ENCODE measurements at places on chromosomes 3 and 15.

- DNase-seq: no peak
Observed at GRCh38 chr3:17166369-17166768, 281.6 kb downstream of the PLCL2 start.

GRCh38 chr3:42764115-42764514 is 8.9 kb downstream of the CCDC13 start:
- DNase-seq: no peak

- DNase-seq: no peak
Observed at GRCh38 chr3:185517387-185518130, 18.7 kb upstream of the TMEM41A start.

DNA sequence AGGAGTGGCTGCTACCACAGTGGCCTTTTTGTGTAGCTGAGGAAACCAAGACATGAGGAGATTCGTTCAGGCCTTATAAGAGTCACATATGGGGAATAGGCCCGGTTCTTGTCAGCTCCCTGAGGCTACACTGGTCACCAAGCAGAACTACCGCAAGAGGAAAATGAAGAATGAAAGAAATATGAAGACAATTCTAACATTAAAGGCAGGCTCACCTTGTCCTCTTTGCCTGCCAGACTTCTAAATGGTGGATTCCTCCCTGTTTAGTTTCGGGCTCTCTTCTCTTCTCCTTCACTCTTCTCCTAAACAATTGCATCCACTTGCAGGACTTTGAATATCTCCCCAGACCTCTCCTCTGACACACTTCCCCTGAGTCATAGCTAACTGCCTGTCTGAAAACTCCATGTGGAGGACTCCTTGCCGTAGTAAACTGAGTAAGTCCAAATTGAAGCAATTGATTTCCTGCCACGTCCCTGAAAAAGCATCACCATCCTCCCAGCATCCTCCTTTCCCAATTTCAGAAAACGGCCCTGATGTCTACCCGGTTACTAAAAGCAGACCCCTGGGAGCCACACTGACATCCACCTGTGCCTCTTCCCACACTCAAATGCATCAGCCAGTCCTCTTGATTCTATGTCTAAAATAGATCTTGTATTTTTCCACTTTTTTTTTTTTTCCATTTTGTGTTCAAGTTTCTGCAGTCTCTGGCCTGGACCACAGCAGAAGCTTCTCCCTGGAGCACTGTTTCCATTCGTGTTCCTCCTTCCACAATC is 30.3 kb upstream of the VEPH1 start:
- peak; percentile 67 for DNase-seq

GRCh38 chr15:80480909-80481308 is 76.7 kb downstream of the ARNT2 start:
- peak; percentile 87 for DNase-seq

- DNase-seq: no peak
Observed at GRCh38 chr15:65072027-65072426, 4.2 kb upstream of the RASL12 start.

DNA sequence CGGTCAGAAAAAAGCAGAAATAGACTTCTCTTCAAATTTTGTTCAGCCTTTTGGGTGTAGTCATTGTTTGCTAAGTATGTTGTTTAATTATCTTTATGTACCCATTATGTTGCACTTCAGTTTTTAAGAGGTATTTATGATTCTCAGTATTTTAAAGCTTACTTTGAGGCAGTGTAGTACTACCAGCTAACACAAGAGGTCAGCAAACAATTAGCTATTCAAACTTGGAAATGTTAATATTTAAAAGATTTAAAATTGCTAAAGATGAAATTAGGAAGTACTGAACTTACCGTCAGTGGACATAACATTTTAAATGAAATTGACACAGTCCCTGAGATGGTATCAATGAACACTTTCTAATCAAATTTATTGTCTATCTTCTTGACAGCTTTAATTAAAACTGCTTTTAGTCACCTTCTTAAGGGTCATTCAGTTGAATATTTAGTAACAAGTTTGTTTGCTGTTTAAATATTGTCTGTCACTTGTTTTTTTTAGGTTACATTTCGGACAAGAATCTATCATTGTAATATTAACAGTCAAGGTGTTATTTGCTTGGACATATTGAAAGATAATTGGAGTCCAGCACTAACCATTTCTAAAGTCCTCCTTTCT is 28.1 kb downstream of the NKIRAS1 start:
- peak; percentile 13 for DNase-seq

GRCh38 chr15:49383266-49383665 is 39.8 kb upstream of the FGF7 start:
- no peak for DNase-seq

DNA sequence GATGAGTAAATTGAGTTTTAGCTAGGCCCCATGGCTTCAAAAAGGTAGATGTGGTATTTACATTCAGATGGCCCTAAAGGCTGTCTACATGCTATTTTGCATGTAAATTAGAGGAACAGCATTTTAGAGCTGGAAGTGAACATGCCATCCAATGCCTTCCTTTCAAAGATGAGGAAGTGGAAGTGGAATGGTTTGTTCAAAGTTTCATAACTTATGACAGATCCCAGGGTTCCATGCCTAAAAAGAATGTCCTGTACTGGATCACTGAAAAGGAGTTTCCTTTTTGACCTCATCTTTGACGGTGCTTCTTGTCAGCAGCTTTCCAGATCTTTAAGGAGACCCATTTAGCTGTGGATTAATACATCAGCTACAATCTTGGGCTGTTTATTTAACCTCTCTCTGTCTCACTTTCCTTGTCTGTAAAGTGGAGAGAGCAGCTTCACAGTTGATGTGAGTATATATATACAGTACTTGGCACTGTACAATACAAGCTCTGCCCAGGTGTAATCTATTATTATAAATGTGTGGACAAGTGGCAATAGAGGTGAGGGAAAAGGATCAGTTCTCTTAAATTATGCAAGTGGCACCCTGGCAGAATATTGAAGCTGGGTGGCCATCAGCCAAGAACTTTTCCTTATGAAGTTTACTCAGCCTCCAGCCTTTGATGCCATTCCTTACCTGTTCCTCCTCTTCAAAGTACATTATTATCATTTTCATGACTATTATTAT is 68.7 kb upstream of the GOLGA8B start:
- no peak for DNase-seq

DNA sequence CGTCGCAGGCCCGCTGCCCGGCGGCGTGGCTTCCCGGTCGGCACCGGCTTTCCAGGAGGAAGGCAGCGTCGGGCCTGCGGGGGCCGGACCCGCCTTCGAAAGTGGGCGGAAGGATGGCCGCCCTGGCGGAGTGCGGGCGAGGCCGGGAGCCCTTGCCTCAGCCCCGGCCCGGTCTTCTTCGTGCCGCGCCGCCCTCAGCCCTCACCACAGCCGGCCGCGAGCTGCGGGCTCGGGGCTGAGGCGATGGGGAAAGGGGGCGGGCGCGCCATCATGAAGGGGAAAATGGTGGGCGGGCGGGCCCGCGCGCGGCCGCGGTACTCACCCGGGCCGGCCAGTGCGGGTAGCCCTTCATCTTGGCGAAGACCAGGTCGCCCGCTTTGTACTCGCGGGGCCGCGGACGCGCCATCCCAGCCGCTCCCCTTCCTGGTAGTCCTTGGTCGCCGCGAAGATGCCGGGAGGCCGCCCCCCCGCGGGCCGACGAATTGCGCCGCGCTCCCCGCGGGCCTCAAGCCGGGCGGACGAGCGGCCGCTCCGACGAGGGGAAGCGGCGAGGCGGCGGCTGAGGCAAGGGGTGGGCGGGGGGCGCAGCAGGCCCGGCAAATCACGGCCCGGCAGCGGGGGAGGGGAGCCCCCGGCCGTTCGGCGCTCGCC is 489 bp downstream of the HDGFL3 start:
- no peak for DNase-seq

GRCh38 chr3:128588147-128588546 is 62.5 kb downstream of the RPN1 start:
- no peak for DNase-seq

DNA sequence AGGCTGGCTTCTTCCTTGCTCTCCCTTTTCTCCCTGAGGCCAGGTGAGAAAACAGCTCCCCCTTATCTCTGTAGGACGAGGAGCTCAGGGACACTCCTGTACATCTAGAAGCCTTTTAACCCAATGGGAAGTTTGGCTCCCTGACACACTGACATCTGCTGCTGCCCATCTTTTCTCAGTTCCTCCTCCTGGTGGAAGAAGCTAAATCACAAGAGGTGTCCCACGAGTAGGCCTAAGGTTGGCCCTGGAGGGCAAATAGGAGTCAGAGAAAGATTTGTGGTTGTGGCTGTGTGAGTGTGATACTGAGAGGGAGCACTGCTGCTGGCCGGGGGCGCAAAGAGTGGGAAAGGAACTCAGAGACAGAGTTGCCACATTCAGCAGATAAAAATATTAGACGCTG is 49.5 kb downstream of the ARHGAP31 start:
- DNase-seq: no peak

DNA sequence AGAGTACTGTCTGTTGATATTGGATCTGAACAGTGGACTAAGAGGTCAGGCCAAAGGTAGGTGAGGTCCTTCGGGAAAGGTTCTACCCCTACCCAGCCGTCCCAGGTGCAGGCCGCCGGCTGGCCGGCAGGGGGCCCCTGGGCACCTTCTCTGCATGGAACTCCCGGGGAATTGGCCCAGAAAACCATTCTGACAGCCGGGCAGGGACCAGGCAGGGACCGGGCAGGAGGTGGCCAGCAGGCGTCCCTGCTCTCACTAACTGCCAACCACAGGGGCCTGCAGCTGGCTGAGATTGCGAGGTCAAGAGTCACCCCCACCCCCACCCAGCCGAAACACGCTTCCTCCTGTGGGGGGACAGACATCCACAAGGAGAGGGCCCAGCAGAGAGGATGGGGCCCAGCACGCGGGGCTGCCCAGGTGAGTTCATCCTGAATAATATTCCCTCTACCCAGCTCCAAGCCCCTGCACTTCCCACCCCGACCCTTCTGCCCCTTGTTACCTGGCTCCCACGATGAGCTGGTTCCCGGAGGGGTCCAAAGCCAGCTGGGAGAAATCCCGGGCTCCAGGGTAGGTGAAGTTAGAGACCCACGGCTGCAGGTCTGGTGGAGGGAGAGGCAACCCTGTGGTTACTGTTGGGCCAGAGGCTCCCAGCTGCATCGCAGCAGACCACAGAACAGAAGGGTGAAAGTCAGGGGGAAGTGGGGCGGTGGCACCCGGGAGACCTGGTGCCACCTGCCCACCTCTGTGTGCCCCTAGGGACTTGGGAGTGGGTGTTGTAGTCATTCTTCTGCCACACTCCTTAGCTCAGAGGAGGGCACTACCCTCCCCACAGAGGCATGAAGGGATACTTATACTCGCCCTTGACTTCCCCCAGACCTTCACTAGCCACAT is 84.4 kb downstream of the SEMA5B start:
- DNase-seq: no peak

DNA sequence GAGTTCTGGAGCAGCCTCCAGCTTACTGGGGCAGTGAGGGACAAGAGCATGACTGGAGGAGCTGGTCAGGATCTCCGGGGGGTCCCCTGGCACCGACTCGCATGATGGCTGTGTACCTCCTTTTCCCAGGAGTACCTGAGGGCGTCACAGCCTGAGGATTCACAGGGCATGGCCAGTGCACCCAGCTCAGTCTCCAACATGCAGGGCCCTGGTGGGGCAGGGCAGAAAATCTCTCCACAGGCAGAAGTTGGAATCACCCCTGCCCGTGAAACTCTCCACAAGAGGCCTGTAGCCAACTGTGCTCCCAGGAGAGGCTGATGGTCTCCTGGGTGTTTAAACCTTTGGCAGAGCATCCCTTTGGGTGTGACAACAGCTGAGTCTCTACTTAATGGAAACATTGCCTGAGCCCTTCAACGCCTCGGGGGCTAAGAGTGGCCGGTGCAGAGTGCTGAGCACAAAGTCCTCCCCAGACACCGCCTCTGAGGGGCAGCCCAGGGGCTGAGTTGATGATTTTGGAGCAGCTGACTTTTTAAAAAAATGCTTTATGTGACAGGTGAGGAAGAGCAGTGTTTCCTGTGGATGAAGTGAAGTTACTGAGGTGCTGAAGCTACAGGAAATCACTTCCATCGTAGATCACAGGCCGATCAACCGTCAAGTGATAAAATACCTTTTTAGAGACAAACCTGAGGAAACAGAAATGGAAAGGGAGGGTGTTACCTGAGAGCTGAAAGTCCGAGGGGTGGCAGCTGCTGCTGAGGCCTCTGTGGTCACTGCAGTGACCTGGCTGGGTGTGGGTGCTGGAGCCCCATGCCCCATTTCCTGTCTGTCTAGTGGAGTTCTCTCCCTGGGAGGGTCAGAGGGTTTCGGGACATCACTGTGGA is 21.9 kb upstream of the CXCR6 start:
- DNase-seq: no peak
